ENCODE measurements at places on chromosomes 13 and 19. TPM values are rescaled to one million over a fixed set of nuclear protein-coding genes. Genes with fewer than 3 reads are reported as not detected.

Gene TPTE2
- not detected for total RNA-seq

Gene FGF14
- 0.88 TPM for total RNA-seq

Gene ATXN8OS
- not detected for total RNA-seq

Gene CD70
- total RNA-seq, result 0.25 TPM

Gene ADGRE1
- not detected for total RNA-seq

Gene ZNF99
- total RNA-seq, result not detected

Gene ITPKC
- 20.6 TPM for total RNA-seq

All from bladder microvascular endothelial cell (primary cell).